ENCODE measurements at places on chromosomes 7 and 10.
A peak's percentile ranks its signal among the peaks of the same experiment; 100 is the strongest.

- DNase-seq: no peak
Observed at GRCh38 chr10:38032886-38033285, 22.4 kb downstream of the ZNF33A start.

DNA sequence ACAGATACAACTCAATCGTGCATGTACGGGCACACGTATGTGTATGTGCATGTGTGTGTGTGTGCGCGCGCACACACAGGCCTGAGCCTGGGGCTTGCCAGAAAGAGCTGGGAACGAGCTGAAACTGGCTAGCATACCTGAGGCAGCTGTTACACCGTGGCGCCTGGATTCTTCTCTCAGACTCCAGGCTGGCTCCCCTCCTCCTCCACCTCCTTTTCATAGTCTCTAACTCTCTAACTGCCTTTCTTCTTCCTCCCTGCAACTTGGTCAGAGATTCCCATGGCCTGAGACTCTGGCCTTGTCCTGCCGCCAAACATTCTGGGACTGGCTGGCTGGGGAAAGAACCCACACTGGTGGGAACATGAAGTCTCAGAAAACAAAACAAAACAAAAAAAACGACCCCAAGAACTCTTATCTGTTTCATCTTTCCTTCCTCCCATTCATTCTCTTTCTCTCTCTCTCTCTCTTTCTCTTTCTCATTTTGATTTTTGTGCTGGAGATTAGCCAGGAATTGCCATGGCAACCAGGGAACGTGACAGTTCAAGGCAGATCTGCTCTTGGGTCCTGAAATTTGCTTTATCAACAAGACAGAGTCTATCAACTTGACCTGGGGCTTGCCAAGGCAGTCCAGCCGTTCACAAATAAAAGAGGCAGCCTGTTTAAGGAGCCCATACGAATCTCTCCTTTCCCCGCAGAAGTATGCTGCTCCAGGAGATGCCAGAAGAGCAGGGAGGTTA, 76.8 kb upstream of the SEM1 start:
- no peak for DNase-seq

DNA sequence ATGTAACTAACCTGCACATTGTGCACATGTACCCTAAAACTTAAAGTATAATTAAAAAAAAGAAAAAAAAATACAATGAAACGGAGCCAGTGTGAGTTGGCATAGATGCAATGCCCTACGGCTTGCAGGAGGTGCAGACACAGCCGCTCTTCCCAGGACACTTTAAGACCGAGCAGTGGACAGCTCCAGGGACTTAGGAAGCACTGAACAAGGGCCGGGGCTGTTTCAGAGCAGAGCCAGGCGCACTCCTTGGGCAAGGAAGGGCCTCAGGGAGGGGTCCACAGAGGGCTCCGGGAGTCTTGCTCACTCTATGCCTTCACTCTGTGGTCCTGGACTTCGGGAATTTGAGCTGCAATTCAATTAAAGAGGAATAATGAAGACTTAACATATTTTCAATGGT, 355.3 kb downstream of the TCERG1L start:
- no peak for DNase-seq

- DNase-seq: no peak
Observed at GRCh38 chr7:39525926-39526325, 40.3 kb upstream of the YAE1 start.

DNA sequence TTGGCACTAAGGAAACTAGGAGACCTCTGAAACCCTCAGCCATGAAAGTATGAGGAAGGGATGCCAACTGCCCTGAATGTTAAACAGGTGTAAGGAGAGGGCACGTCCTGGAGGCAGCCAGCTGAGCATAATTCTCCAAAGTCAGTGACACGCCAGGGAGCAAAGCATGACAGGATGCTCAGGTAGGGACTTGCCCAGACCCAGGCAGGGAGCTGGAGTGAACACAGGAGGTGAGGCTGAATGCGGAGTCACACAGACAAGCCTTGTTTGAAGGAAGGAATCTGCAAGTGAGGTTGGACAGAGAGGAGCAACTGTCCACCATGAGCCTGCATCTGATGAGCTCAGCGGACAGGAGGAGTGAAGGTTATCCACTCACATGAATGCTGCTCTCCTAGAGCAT, 41.5 kb downstream of the KLRG2 start:
- DNase-seq: no peak

GRCh38 chr7:45402480-45403218, 171.5 kb upstream of the ADCY1 start:
- DNase-seq: no peak

- peak; percentile 26 for DNase-seq
Observed at GRCh38 chr7:107147464-107148393, 21.1 kb upstream of the HBP1 start.

- no peak for DNase-seq
Observed at GRCh38 chr7:68573271-68574005, 1024.8 kb upstream of the AUTS2 start.

DNA sequence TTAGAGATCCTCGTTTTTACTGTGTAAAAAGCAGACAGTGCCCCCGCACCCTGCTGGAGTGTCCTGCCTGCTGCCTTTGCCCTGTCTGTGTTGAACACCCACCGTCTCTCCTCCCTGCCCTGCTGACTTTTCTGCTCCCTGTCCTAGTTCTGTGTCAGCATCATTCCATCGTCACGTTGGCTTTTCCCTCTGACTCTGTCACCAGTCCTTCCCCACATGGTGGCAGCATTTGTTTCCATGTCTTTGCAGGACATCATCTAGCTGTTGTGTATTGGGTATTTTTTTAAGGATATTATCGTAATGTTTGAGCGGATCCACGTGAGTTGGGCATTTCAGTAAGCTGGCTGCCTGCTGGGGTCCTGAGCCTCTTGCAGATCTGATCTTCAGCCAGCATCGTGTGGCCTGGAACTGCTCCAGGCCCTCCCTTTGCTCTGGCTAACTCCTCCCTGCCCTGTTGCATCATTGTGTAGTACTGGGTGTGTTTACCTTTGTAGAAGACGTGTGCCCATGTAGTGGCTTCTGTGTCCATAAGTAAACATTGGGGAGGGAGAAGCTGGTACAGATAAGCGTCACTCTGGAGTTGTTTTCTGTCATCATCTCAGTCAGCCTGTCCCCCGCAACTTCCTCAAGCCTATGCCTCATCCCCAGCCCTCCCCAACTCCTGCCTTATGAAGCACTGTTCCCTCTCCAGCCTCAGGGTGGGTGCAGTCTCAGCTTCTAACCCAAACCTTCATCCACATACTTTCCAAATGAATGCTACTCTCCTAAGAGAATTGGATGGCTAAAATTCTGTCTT, 44.3 kb downstream of the TRRAP start:
- peak; percentile 57 for DNase-seq

DNA sequence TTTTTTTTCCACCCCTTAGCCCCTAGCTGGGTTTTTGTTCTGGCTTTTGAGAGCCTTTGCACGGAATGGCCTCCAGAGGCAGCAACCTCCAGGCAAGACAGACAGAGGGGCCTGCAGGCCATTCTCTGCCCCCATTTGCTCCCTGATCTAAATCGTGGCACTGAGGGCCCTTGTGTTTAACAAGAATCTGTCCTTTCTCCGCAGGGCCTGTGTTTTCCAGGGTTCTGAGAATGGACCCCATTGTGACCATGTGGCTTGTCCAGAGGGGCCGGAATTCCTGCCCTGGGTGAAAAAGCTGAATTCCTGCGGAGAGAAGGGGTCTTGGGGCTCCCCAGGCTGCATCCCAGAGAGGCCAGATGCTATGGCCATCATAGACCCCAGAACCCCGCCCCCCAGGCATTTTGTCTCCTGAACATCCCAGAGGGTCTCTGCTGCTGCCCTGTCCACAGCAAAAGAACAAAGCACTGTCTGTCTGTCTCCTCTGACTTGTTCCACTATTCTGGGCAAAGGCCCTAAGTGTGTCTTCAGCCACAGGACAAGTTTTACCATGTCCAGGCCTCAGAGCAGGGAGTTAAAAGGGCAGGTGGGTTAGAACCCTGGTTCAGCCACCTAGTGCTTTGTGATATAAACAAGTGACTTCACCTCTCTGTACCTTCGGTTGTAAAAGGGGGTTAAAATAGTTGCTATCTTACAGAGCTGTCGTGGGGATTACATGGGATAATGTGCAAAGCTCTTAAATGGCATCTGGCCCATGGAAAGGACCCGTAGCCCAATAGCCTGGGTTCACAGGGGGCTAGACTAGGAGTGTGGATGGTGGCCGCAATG, 155.6 kb downstream of the SH3PXD2A start:
- DNase-seq: no peak

DNA sequence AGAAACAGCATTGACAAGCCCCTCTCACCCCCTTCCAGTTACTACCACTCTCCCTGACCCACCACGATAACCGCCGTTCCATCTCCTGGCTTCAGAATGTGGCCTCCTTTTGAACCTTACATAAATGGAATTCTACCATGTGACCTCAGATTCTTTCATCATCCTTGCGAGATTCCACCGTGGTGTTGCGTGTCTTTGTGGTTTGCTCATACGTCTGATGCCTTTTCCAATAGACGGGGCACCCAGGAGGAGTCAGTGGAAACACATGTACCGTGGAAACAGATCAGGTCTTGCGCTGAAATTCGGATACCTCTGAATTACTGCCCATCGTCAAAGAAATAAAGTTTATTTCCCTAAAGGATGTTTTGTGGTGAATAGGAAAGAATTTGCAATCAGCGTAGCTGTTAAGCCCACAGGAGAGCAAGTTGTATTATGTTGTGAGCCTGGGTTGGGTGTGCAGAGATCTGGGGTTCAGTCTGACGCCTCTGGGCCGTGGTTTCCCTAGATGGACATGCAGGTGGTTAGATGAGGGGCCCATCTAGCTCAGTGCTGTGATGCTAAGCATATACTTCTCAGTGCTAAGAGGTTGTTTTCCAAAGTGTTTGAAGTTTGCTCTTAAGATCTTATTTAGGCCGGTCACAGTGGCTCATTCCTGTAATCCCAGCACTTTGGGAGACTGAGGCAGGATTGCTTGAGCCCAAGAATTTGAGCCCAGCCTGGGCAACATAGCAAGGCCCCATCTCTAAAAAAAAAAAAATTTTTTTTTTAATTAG, 29.1 kb downstream of the GTF2IRD1 start:
- DNase-seq: no peak

DNA sequence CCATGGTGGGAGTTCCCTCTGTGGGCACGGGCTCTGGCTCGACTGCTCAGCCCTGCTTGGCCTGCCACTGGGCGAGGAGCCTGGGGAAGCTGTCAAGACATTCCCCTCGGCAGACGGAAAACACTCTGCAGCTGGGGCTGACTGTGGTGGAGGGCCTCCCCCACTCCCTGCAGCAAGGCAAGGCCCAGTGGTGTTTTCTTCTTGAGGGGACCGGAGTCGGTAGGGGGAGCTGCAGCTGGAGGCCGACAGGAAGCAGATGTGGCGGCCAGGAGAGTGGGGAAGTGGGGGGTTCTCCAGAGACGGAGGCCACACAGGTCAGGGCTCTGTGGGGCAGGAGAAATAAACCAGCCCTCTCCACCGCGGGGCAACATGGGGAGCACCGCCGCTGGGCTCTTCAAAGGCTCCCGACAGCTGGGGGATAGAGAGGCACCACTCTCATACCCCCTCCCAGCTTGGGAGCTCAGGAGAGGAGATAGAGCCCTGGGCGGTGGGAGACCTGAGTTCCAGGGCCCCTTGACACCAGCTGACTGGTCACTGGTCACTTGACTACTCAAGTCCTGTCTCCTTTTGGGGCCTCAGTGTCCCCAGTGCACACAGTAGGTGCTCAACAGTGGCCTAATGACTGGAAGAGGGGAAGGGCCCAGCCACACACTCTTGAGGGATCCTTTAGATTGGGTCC, 43.4 kb downstream of the PPIF start:
- DNase-seq: no peak

GRCh38 chr10:131911451-131911850, 10.6 kb downstream of the PPP2R2D start:
- DNase-seq: no peak

DNA sequence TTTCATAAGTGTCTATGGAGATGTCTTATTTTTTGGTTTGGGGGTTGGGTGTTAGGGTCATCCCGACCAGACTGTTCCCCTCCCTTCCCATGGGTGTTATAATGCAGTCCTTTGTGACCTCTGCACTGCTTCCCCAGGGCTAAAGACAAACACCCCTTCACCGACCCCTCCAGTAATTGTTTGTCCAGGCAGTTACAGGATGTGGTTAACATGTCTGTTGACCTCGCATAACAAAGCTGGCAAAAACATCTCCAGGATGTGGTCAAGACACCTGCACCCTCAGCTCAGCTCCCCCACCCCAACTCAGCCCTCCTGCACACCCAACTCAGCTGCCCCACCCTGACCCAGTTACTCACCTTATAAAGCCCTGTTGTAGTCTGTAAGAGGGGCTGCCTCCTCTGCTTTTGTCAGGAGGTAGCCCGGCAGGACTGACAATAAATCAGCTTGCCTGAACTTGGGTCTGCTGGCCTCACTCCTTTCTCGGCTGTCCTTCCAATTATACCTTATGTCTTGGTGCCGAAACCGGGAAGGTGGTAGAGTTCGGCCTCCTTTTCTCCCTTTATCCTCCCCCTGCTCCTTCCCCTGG, 102.2 kb downstream of the ZNF92 start:
- DNase-seq: peak; percentile 13

GRCh38 chr10:19705250-19705649, 111.0 kb upstream of the PLXDC2 start:
- no peak for DNase-seq

DNA sequence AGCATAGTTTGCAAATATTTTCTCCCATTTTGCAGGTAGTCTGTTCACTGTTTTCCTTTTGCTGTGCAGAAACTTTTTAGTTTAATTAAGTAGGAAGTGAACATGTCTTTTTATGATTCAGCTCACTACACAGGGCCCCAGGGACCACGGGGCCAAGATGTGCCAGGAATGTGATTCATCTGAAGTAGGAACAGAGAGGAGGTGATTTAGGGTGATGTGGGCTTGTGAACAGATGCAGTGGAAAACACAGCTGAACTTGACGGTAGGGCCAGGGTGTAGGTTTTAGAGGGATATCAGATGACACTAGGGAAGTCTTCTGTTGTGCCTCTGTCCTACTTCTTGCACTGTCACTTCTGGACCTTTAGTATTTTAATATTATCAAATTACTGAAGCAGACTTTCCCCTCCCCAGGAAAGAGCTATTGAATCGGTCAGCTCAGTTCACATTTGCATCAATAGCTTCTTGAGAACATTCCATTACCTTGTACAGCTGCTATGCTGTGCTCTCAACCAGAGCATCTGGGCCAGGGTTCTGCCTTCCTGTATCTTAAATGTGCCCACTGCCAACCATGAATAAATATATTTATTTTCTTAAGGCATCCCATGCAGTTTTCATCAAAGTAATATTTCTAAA, 96.9 kb downstream of the OSBPL3 start:
- no peak for DNase-seq

DNA sequence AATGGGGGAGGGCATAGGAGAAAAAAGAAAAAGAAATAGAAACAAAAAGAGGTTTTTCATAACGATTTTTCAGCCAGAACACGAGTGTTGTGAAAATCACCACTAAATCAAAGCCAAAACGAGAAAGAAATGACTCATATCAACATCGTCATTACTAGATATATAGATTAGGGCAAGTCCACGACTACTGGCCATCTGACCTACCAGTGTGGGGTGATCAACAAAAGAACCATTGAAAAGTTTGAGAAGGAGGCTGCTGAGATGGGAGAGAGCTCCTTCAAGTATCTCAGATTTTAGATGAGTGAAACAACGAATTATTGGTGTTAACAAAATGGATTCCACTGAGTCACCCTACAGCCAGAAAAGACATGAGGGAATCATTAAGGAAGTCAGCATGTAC, 33.5 kb upstream of the ABCB5 start:
- no peak for DNase-seq

Data from SHP77 (cell line).